ENCODE measurements at places on chromosomes 11 and 22.

DNA sequence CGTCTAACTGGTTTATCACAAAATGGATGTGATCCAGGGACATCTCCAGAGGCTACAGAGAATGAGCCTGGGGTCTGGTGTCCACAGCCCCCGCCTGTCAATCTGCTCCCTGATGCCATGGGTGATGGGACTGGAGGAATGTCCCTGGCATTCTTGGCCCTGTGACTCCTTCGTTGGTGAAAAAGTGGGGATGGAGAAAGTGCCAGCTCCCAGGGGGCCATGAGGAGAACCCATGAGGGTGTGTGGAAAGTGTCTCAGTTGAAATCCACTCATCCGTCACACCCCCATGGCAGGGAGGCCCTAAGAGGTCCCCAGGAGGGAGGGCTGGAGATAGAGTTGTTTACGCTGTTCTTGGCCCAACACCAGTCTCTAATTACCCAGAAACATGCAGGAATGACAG is 322.0 kb downstream of the CTTN start:
- no peak for DNase-seq

DNA sequence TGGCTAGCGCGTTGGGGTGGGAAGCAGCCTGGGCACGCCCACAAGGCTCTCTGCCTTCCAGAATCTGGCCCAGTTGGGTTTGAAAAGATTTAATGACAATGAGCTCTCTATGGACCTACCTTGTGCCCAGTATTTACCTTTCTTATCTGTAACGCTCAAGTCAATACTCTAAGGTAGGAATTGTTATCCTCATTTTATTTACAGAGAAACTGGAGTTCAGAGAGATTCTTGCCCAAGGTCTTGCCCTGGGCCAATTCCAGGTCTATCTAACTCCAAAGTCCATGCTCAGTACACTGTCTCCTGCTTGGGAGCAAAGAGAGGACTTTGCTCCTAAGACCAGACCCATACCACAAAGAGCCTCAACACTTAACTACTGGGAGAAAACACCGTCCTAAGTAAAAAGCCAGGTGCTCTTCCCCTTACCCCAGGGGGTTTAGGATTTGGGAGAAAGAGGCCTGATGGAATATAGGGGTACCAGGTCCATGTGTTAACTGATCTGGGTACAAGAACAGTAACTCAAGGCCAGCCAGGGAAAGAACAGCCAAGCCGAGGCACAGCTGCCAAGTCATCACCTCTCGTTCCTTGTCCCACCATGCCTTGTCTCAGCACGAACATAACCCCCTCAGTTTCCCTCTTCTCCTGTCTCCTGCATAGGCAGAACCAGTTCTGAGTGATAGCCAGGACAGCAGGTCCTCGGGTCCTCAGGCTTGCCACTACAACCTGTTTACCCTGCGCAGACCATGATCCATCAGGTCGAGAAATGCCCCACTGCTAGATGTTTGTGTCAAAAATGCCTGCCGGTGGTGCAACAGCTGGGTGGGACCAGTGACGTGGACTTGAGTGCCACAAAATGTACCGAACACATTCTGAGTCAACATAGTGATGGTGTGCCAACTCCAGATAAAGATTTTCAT is 14.6 kb downstream of the APOA4 start:
- no peak for DNase-seq

DNA sequence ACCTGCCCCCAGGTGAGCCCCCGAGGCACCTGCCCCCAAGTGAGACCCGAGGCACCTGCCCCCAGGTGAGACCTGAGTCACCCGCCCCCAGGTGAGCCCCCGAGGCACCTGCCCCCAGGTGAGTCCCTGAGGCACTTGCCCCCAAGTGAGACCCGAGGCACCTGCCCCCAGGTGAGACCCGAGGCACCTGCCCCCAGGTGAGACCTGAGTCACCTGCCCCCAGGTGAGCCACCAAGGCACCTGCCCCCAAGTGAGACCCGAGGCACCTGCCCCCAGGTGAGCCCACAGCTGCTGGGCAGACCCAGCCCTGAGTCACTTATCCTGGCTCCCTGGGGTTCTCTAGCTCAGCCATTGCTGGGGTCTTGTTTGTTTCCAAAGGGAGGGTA is 36.2 kb downstream of the MUC5B start:
- no peak for DNase-seq

DNA sequence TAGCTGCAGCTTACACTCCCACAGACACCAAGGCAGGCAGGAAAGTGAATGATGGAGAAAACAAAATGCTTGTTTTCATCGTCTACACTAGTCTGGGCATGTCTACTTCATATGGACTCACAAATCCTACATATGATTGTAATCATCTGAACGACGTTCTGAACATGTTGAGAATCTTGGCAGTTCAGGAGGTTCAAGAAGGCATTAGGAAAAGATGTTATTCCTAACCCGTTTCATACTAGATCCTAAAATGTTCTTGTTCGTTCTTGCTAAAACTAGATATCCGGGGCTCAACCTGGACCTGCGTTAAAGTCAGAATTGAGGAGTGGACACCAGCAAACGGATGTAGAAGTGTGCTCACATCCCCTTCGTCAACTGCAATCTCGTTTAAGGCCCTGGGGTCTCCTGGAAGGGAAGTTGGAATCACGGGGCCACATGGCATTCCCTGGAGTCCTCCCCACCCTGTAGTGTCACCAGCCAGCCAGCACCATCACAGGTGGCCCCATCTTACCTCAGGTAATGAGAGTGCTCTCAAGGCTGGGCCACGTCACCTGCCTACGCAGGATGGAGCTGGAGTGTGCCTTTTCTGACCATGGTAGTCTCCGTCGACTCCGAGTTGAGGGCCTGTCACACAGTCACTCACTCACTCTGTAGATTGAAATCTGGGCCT is 37.3 kb downstream of the C11orf58 start:
- DNase-seq, result no peak

GRCh38 chr11:104705490-104706190 is 192.6 kb downstream of the CASP12 start:
- no peak for DNase-seq

DNA sequence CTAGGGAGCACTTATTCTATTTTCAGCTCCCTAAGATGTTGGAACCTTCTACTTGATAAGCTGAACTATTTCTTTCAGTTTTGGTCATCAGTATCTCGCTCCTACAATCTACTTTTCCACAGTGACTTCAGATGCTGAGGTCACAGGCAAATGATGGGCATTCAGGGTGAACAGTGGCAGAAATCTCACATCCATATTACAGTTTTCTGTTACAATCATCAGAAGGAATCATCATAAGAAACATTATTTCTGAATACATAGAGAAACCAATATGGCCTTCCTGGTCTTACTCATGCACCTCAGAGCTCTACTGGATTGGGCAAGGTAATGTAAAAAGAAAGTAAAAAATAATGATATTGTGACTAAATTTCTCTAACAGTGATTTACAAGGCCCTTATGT is 39.4 kb upstream of the DDI1 start:
- DNase-seq, result no peak

DNA sequence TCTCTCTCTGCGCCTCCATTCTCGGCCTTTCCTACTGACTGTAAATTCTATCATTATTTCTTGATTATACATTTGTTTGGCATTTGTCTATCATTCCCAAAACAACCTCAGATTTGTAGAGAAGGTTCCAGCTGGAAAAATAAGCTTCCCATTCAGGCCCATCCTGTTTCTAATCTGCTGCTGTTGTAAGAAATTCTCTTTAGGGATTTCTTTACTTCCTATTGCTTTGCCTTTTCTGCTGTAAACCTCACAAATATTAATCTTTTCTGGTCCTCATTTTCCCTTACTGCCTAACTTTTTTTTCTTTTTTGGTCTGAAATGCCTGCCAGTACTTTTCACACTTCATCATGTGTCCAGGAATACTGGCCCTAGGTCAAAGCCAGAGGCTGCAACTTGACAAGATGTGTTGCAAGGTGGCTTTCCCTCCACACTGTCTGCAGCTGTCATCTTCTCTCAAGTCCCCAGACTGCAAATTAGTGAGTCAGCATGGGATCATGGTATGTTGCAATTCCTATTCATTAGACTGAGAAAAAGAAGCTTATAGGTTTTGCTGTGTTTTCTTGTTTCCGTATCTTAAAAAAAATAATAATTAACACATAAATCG is 858.7 kb upstream of the CHORDC1 start:
- no peak for DNase-seq

GRCh38 chr11:1049071-1049405 is 12.5 kb upstream of the MUC6 start:
- no peak for DNase-seq

GRCh38 chr22:25027959-25028840 is 75.7 kb downstream of the KIAA1671 start:
- peak; percentile 46 for DNase-seq

- no peak for DNase-seq
Measured at GRCh38 chr11:19703211-19703610, 9.4 kb upstream of the NAV2 start.

All from T47D (cell line).